ENCODE measurements at places on chromosomes 2 and 18.

GRCh38 chr18:34862561-34862960 lies 152.5 kb downstream of the DTNA start:
- DNase-seq, result no peak

- DNase-seq, result peak; percentile 92
Observed at GRCh38 chr2:54115284-54116137, at the start of gene ACYP2. Gene ACYP2 (plus strand): TSS chr2:54115615.

DNA sequence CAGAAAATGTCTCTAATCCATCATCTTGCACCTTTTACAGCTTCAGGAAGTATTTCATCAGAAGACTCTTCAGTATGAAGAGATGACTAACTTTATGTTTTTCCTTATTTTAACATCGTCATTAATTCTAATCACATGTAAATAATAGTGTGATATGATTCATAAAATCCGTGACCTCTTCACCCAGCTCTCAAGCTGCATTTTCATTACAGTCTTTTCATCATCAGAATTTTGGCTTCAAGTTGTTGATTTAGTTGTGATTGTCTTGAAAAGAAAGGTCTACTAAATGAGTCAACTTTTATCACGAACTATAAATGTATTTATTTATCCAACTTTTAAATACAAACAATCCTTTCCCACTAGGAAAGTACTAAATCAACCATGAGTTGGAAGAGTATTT lies 410.3 kb downstream of the LRP1B start:
- DNase-seq, result no peak

- no peak for DNase-seq
Observed at GRCh38 chr18:30971338-30971956, 71.1 kb downstream of the DSC3 start.

- DNase-seq, result no peak
Observed at GRCh38 chr2:119520696-119521432, 3.4 kb downstream of the SCTR start.

DNA sequence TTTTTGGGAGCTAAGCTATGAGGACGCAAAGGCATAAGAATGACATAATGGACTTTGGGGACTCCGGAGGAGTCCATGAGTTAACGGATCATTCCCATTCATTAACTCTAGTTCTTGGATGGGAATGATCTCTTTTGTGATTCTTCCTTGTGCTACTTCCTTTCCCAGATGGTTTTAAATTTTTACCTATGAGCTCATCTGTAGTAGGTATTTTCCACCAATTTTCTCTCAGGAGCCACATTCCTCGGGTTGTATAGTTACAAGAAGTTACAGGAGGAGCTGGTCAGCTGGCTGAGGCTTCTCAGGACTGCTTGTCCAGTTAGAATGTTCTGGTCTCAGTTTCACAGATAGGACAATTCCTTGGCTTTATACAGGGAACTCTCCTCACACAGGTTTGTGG lies 42.9 kb upstream of the LPIN2 start:
- no peak for DNase-seq

DNA sequence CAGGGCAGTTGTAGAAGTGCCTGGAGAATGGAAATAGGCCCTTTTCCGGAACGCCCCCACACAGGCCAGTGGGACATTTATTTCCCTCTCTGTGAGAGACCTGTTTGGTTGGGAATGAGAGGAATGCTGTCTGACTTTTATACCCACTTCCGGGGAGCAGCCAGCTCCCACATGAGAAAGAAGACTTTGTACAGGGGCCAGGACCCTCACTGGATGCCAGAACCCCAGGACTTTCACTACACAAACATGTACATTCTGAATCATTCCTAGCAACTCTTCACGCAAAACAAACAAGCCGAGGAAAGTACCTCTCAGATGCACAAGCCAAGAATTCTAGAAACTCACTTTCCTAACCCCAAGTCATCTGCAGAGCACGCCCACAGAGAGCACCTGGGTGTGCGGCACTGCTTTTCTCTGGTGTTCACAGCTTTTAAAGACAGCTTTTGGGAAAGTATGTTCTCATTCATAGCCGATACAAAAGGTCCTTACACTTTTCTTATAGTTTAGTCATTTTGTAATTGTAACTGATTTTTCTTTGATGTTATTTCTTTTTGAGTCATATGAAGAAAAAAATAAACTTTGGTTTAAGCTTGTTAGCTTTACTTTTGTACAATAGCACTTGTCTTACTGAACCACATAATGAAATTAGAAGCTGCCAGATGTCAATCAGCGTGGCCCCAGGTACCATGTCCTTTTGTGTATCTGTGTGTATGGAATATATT lies 856.1 kb upstream of the ID2 start:
- DNase-seq, result no peak

DNA sequence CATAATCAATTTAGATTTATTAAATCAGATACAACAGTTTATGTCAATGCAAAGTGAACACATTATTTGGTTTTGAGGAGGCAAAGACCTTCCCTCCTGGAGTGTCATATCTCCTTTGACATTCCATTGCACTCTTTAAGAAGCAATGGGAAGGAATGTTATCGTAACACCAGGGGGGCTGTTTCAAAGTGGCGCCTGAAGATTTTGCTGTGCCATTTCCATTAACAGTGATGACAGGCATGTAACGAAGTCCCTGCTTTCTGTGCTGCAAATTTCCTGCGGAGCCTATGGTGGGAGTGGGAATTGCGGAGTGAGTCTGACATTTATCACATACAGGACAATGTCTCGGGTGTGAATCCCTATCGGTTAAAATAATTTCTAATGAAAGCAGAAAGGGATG lies 499.6 kb upstream of the RAB6C start:
- no peak for DNase-seq

GRCh38 chr2:182914852-182915251 lies 48.4 kb upstream of the FRZB start:
- DNase-seq, result no peak

Measured in AG09319 (cell line).